ENCODE measurements at places on chromosomes 16 and 17. TPM values are rescaled to one million over a fixed set of nuclear protein-coding genes. Genes with fewer than 3 reads are reported as not detected.

The PRSS53 gene
- total RNA-seq, result 2.1 TPM

The DPEP3 gene
- total RNA-seq, result not detected

The ADPRM gene
- 16.4 TPM for total RNA-seq

The MPP3 gene
- 13.2 TPM for total RNA-seq

The NEUROD2 gene
- total RNA-seq, result not detected

The CCL14 gene
- not detected for total RNA-seq

The MYO15A gene
- total RNA-seq, result 0.21 TPM

The DNAAF8 gene
- 1.8 TPM for total RNA-seq

The CDRT4 gene
- total RNA-seq, result 2.2 TPM

The TNFRSF13B gene
- not detected for total RNA-seq

The BEAN1 gene
- total RNA-seq, result 6.7 TPM

The SHPK gene
- total RNA-seq, result 16.0 TPM

The GUCY2D gene
- not detected for total RNA-seq

The C1QTNF1 gene
- total RNA-seq, result 4.6 TPM

The MYCBPAP gene
- 0.14 TPM for total RNA-seq

The AGRP gene
- not detected for total RNA-seq

The RNF135 gene
- total RNA-seq, result 11.8 TPM

The NOS2 gene
- total RNA-seq, result 0.04 TPM

The TMC7 gene
- 0.75 TPM for total RNA-seq

The PIMREG gene
- total RNA-seq, result 10.4 TPM

The KRT33B gene
- 0.17 TPM for total RNA-seq

The PRRT2 gene
- 0.27 TPM for total RNA-seq

The KRTAP9-2 gene
- total RNA-seq, result not detected

The CDH16 gene
- 0.33 TPM for total RNA-seq

The GLP2R gene
- total RNA-seq, result 0.25 TPM

The RASD1 gene
- 0.17 TPM for total RNA-seq

The HOXB3 gene
- total RNA-seq, result 24.0 TPM

The CCL1 gene
- not detected for total RNA-seq

The ACAP1 gene
- total RNA-seq, result 3.6 TPM

The TBC1D3 gene
- not detected for total RNA-seq

The FLYWCH2 gene
- total RNA-seq, result 69.5 TPM

The C17orf113 gene
- total RNA-seq, result 0.75 TPM

The TOM1L2 gene
- total RNA-seq, result 17.7 TPM

The CCL16 gene
- total RNA-seq, result not detected

The GPRC5B gene
- 14.0 TPM for total RNA-seq

The KRT39 gene
- total RNA-seq, result not detected

The TEKT3 gene
- total RNA-seq, result not detected

The GPR142 gene
- not detected for total RNA-seq

The TP53TG3D gene
- total RNA-seq, result not detected

The IGF2BP1 gene
- 10.2 TPM for total RNA-seq

The ITPRIPL2 gene
- total RNA-seq, result 71.8 TPM

The TAT gene
- not detected for total RNA-seq
